Activated CD4-positive, alpha-beta T cell treated with anti-CD3 and anti-CD28 coated beads, Interleukin-2, amount 50 U/mL, for 1 hour (primary cell): ENCODE measurements at places on chromosomes 5 and 9.

DNA sequence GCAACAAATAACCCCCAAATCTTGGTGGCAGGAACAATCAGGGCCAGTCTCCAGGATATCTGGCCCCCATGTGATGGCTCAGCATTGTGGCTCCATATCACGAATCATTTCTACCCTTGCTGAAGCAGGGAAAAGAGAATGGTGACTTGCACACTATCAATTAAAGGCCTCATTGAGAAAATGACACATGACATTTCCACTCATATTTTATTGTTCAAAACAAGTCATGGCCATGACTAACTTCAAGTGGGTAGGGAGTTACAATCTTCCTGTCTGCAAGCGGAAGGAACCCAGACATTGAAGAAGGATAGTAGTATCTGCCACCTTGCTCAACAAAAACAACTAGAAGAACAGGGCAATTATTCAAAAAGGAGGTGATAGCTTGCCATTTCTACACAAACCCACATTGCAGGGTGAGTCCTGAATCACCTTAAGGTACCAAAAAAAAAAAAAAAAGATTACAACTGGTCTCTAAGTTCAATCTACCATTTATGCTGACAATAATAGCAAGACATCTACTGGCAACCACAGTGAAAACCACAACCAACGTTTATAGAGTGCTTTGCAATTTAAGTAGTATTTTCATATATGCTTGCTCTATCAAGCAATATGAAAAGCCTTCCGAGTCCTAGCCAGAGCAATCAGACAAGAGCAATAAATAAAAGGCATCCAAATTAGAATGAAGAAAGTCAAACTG, 186.7 kb upstream of the DAPK1 start:
- no peak for DNase-seq

DNA sequence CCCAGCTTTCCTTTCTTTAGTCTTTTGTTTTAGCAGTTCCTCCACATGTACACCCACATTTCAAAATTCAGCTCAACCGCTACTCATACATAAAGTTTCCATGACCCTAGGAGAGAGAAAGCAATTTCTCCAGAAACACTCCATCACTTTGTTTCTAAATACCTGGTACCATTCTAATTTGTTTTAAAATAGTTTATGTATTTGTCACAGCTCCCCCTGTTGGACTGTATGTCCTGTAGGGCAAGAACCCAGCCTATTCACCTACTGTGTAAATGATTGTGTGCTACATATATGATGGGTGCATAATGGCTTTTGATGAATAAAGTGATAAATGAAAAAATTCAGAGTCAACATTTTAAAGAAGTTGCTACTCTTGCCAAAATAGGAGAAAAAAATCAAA, 139.1 kb downstream of the COX7C start:
- DNase-seq, result no peak

DNA sequence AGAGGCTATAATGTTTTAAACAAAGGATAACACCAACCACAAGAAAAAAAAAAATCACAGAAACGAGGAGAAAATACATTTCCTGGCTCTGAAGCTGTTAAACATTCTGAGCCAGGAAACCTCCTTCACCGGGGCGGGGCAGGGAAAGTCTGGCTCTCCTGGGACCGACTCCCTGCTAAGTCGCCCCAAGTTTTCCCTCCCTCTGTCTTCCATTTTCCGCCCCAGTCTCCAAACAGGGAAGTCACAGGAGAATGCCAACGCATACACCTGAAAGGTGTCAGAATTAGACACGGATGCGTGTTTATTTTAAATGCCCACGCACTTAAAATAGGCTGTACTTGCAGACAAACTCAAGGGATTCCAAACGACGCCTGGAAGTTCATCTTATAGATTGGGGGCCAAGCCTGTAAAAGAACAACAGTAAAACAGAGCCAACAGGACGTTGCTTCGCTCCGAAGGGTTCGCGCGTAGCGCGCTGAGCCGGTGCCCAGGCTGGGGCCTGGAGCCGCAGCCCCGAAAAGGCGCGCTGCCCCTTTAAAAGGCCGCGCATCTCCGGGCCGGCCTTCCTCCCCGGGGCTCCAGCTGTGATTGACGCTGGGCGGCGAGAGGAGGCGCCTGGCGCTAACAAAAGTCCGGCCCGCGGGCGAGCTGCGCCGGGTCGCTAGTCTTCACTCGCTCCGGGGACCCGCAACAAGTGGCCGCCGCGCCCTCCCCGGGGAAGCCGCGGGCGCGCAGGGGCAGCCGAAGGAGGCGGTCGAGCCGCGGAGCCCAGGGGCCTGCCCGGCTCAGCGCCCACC, at the start of gene FBXL7:
Gene FBXL7 (plus strand): TSS at position 653 of the 797 bp plus-strand sequence.
- DNase-seq, result no peak

DNA sequence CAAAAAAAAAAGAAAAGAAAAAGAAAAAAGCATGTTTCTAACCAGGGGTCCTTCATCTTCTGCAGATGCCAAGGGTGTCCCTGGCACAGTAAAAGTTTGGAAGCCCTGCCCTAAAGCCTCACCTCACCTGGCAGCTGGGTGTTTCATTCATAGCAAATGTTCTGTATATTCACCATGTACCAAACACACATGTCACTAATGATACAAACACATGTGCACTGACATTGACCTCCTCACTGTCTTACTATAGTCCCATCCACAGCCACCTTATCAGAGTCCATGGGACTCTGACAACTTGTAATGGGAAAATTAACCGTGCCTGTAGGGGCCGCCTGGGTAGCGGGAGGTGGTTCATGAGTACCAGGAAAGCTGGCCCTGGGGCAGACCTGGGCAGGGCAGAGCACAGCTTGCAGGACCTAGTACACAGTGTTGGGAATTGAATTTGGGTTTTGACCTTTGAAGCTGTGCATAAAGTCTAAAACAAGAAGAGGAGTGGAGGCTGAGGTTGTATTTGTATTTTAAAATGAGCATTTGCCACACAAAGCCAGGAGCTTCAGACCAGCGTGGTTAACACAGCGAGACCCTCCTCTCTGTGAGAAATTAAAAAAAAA, 6.4 kb upstream of the MGAT4B start:
- DNase-seq, result no peak

GRCh38 chr9:124386201-124386600, 29.0 kb downstream of the PSMB7 start:
- no peak for DNase-seq

DNA sequence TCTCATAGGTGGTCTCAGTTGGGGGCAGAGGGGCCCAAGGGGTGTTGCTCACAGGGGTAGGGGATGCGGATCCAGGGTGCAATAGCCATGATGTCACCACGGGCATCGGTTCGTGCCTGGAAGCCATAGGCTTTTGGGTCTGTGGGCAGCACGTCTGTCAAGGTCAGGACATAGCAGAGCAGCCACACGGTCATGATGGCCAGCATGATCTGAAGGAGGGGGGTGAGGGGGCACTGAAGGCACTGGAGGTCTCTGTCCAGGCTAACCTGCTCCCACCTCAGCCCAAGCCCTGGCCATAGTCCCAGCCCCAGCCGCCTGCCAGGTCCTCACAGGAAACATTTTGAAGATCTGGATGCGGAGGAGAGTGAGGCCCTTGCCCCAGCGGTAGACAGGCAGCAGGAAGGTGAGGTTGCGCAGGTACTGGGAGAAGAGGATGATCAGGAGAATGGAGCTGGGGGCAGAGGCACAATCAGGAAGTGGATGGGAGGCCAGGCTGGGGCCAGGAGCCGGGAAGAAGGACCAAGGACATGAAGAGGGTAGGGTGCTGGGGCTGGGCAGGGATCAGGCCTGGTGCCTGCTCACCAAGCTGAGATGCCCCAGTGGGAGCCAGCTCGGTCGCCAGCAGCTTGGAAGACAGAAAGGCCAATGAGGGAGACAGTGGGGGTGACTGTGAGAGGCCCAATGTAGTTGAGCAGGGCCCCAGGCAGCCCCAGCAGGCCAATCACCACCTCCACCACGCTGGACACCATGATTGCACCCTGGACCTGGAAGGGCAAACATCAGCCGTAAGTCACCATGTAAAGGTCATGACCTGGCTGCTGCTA, 3.3 kb downstream of the SLC23A1 start:
- DNase-seq, result no peak
